ENCODE measurements at places on chromosomes 13 and 19.
A peak's percentile ranks its signal among the peaks of the same experiment; 100 is the strongest.

DNA sequence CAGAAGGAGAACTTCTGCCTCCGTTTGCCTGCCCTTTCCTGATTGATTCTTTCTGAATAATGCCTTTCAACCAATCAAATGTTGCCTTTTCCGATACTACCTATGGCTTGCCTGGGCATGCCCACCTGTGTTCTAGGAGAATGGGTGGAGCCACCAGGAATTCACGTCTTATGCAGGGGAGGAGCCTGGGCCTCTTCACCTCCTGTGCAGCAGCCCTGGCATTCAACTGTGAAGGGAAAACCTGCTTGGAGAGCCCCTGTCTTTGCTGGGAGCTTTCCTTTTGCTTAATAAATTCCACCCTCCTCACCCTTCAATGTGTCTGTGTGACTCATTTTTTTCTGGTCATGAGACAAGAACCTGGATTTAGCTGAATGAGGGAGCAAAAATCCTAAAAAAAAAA, 730.7 kb downstream of the UQCRFS1 start:
- no peak for DNase-seq

GRCh38 chr13:21243045-21243897, 66.8 kb downstream of the MRPL57 start:
- DNase-seq: peak; percentile 39

GRCh38 chr19:40335855-40336600, 12.2 kb downstream of the C19orf47 start:
- DNase-seq: no peak

GRCh38 chr13:50701469-50701868, 142.0 kb downstream of the DLEU7 start:
- DNase-seq: no peak

DNA sequence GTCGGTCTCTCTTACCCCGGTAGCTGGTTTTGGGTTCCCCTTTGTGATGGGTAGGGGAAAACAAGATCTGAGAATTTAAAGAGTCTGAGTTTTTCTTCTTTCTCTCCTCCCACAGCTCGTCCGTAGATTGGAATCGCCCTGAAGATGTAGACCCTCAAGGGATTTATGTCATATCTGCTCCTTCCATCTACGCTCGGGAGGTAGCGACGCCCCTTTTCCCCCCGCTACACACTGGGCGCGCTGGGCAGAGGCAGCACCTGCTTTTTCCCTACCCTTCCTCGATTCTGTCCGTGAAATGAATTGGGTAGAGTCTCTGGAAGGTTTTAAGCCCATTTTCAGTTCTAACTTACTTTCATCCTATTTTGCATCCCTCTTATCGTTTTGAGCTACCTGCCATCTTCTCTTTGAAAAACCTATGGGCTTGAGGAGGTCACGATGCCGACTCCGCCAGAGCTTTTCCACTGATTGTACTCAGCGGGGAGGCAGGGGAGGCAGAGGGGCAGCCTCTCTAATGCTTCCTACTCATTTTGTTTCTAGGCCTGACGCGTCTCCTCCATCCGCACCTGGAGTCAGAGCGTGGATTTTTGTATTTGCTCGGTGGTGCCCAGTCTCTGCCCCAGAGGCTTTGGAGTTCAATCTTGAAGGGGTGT, 7.1 kb upstream of the SELENOV start:
- DNase-seq: no peak
